Naive thymus-derived CD8-positive, alpha-beta T cell (primary cell): ENCODE measurements at places on chromosomes 2 and 18. TPM values are rescaled to one million over a fixed set of nuclear protein-coding genes. Genes with fewer than 3 reads are reported as not detected.

- H3K36me3 ChIP-seq = no peaks in the 10 kb centered on the region
- no peak for DNase-seq
- H3K27me3 ChIP-seq = no peaks in the 10 kb centered on the region
- no peak overlapping the region for H3K4me3 ChIP-seq
- no peak overlapping the region for H3K27ac ChIP-seq
These were observed 1182.4 kb upstream of the ZEB2 start for GRCh38 chr2:145702305-145702704.

- peaks cover 12% of the 10 kb centered on the region for H3K36me3 ChIP-seq
- H3K4me1 ChIP-seq = peaks cover 4% of the 10 kb centered on the region
These were observed 95.6 kb downstream of the LAMA3 start for GRCh38 chr18:23784832-23785245.

The VWC2L gene
- total RNA-seq = not detected

The LYPD1 gene
- total RNA-seq = not detected

DNA sequence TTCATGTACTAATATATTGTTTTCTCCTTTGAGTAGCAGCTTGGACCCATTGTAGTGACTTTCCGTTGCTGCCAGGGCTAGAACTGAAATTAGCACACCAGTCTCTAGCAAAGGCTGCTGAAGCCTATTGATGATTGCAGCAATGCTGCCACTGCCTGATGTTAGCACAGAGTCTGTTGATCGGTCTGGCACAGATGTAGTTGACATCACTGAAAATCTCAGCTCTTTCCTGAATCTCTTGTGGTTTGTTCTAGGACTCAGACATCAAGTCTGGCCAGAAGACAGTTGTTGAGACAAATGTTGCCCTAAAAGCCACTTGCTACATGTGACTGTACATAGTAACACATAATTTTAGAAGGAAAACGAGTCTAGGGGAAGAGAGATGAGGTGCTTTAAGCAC is 47.2 kb downstream of the VAPA start:
- DNase-seq = no peak
- H3K27ac ChIP-seq = no peak overlapping the region
- no peak overlapping the region for H3K4me3 ChIP-seq
- H3K4me1 ChIP-seq = peaks cover 20% of the 10 kb centered on the region
- H3K36me3 ChIP-seq = no peaks in the 10 kb centered on the region

GRCh38 chr2:119005051-119005450 is 63.1 kb downstream of the MARCO start:
- no peaks in the 10 kb centered on the region for H3K4me1 ChIP-seq
- no peak overlapping the region for H3K27ac ChIP-seq
- H3K27me3 ChIP-seq = peaks cover 7% of the 10 kb centered on the region
- no peaks in the 10 kb centered on the region for H3K36me3 ChIP-seq
- no peak for DNase-seq
- no peak overlapping the region for H3K4me3 ChIP-seq

DNA sequence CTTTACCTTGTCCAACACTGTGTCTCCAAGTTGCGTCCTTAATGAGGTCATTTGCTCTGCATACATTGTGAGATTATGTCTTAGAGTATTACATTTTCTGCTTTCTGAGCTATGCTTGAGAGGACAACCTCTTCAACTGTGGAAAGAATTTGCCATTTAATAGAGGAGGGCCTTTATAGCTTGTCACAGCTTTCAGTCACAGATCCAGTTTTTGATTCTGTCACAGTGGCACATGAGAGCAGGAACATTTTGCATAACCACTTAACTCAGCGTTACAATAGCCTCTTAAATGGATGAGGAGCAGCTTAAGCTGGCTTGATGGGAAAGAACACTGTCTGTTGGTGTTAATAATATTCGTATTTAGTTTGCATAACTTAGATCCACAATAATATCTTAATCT is 63.0 kb downstream of the RHBDD1 start:
- H3K4me1 ChIP-seq = no peaks in the 10 kb centered on the region
- H3K4me3 ChIP-seq = no peak overlapping the region
- peaks cover 17% of the 10 kb centered on the region for H3K36me3 ChIP-seq
- DNase-seq = no peak

DNA sequence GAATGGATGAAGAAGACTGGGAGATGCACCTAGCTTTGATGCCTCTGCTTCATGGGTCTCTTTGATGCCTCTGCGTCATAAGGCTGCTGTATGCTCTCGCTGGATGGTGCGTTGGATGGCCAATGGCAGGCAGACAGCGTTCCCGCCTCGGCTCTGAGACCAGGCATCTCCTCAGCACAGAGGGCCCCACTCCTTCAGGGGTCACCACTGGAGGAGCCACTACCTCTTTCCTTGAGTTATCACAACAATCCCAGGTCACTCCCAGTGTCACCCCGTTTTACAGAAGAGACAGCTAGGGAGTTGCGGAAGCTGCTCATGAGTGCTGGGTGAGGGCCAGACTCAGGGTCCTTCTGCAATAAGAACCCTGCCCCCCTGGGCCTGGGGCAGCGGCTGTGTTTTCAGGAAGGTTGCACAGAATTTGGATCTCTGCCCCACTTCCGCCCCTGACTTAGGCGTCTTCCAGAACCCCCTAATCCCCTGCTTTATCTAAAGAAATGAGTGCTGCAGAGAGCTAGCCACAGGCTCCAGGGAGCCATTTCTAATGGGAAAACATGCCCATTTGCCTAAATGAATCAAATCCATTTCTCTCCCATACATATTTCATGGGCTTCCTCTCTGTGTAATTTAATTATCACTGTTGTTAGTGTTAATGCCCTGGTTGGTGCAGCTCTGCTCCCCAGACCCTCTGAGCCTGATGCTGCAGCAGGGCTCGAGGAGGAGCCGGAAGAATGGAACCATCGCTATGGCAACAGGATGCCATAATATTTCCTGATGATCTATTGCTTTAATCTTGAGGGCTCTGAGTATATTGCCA is 131.8 kb upstream of the HS6ST1 start:
- no peak overlapping the region for H3K27ac ChIP-seq
- no peak for DNase-seq
- H3K4me1 ChIP-seq = no peaks in the 10 kb centered on the region
- H3K36me3 ChIP-seq = no peaks in the 10 kb centered on the region
- H3K27me3 ChIP-seq = peaks cover 3% of the 10 kb centered on the region

DNA sequence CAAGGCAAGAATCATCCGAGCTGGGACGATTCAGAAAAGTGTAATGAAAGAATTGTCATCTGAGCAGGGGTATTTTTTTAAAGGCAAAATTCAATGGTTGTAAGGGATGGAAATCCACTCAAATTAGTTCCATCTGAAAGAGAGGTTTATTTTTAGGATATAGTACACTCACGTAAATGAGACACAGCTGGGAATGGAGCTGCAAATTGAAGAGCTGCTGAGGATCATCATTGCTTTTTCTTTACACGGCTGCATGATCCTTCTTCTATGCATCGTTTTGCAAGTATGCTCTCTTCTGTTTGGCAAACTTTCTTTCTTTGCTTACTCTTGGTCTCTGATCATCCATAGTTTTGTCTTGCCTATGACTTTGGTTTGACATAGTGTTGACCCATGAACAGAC is 27.4 kb upstream of the CUL3 start:
- no peak overlapping the region for H3K4me3 ChIP-seq
- H3K36me3 ChIP-seq = no peaks in the 10 kb centered on the region

The DHRS9 gene
- not detected for total RNA-seq

DNA sequence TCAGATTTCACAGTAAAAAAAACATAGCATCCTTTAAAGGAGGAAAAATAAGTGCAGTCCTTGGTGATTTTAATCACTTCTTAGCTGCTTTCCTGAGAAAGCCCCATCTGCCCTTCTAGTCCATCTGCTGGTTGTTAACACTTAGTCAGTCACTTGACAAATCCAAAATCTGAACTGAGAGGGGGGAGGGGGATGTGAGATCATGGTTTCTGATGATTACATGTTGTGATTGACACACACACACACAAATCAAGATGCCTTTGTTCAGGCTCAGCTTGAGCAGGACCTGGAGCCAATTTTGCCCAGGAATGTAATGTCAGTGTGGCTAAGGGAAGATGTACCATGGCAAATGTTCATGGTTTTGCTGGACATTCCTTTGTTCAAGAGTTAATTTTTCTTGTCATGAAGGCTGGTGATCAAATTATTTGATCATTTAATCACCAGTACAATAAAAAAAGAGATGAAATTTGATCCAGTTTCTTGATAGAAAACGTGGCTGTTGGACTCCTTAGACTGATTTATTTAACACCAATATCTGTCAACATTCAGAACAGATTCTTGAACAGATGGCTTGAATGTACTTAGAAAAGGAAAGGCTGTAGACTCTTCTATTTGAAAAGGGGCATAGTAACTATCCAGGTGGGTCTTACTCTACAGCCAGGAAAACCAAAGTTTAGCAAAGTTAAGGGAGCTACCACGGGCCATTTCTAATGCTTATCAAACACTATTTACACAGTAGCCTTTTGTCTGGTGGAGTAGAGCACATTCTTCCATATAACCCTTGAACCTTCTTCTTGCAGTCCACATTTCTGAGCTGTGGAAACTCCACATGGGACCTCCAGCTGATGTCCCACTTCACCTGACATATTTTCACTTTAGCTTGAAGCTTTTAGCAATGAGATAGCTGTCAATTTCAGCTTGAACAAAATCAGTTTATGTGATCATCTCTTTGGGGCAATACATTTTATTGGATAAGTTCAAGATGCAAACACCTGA is 408.7 kb downstream of the PIK3C3 start:
- no peaks in the 10 kb centered on the region for H3K27me3 ChIP-seq
- no peaks in the 10 kb centered on the region for H3K36me3 ChIP-seq
- H3K4me3 ChIP-seq = no peak overlapping the region
- H3K4me1 ChIP-seq = no peaks in the 10 kb centered on the region
- no peak overlapping the region for H3K27ac ChIP-seq
- no peak for DNase-seq

- no peak overlapping the region for H3K27ac ChIP-seq
- H3K27me3 ChIP-seq = no peaks in the 10 kb centered on the region
- DNase-seq = no peak
These were observed 115.1 kb upstream of the PELI1 start for GRCh38 chr2:64259312-64259711.

GRCh38 chr18:55244546-55244945 is 285.3 kb upstream of the CCDC68 start:
- H3K4me3 ChIP-seq = no peak overlapping the region
- no peaks in the 10 kb centered on the region for H3K4me1 ChIP-seq
- H3K36me3 ChIP-seq = no peaks in the 10 kb centered on the region
- H3K27me3 ChIP-seq = no peaks in the 10 kb centered on the region

The CTLA4 gene
- total RNA-seq = 1.8 TPM

The TNFAIP6 gene
- total RNA-seq = not detected

GRCh38 chr2:55057474-55057873 is 7.2 kb upstream of the RTN4 start:
- no peaks in the 10 kb centered on the region for H3K36me3 ChIP-seq
- no peak for DNase-seq
- H3K27me3 ChIP-seq = no peaks in the 10 kb centered on the region
- H3K27ac ChIP-seq = no peak overlapping the region
- H3K4me3 ChIP-seq = no peak overlapping the region
